Lower leg skin (tissue), 4 donors: ENCODE measurements at places on chromosomes 5 and 9. TPM values are rescaled to one million over a fixed set of nuclear protein-coding genes. Genes with fewer than 3 reads are reported as not detected.

Gene CD180
- total RNA-seq, result 0.42 TPM

DNA sequence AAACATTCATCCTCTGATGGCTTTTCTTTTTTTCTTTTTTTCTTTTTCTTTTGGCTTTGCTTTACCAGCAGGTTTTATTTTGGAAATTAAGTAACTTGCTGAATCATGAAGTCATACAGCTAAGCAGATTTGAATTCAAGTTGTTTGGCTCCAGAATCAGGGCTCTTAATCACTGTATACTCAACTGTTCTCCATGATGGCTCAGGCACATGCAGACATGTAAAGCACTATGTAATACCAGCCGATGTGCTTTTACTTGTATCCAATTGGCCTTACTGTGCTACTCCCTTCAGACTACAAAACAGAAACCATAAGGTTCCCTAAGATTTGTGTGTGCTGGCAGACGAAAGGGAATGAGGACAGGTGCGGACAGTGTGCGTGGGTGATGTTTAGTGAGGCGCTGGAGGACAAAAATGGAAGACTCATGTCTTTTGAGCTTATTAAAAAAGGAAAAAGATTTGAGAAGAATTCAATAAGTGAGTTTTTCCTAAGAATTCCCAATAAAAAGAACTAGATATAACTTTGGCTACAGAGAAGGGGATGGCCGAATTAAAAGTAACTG is 44.7 kb upstream of the OTP start:
- no peak for DNase-seq

DNA sequence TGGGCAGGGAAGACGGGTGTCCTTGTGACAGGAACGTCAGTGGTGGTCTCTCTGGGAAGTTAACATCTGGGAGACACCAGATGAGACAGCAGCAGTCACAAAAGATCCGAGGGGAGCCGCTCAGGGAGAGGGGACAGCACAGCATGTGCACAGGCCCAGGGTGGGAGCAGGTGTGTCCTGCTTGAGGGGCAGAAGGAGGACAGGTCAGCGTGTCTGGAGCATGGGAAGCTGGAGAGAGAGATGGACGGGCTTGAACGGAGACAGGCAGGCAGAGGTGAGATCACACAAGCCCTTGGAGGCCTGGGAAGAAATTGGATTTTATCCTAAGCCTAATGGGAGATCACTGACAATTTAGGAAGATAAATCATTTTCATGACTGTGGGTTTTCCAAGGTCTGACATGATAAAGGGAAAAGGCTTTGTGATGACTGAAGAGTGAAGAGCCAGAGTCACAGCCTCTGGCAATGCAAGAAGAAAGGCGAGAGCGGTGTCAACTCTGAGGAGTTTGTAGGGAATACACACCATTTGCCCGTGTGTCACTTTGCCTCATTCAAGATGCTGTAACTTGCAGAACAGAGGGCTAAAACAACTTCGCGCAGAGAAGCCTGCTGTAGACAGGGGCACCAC is 88.3 kb downstream of the FSTL4 start:
- DNase-seq, result no peak

GRCh38 chr9:83537331-83538171 is 650 bp downstream of the FRMD3 start:
- no peak for DNase-seq

Gene GKAP1
- total RNA-seq, result 1.8 TPM

GRCh38 chr5:126235628-126236027 is 187.6 kb upstream of the GRAMD2B start:
- no peak for DNase-seq

DNA sequence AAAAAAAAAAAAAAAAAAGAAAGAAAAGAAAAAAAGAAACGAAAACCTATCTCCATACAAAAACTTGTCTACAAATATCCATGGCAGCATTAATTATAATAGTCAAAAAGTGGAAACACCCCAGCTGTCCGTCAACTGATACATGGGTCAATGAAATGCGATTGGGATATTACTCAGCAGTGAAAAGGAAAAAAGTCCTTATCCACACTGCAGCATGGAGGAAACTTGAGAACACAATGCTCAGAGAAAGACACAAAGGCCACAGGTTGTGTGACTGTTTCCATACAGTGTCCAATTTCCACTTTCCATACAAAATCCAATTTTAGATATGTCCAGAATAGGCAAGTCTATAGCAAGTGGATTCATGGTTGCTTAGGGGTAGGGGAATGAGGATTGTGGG is 24.3 kb upstream of the NCS1 start:
- DNase-seq, result no peak

DNA sequence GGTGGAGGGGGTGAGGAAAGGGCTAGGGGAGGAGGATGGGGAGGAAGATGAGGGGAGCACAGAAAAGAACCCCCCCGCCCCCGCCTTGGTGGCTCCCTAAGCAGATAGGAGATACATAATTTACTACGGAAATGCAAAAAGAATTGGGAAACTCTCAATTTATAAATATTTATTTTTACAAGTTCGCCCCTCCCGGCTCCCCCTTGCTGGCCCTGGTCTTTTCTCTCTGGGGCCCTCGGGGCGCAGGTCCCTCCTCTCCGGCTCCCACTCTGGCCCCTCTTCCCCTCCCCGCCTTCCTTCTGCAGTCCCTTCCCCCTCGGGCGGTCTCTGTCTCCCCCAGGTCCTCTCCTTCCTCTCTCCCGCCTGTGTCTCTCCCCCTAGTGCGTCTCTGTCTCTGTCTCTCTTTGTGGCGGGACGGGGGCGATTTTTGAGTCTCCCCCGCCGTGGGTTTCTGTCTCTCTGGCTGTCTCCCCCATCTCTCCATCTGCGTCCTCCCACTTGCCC is 173.6 kb upstream of the IER5L start:
- DNase-seq, result no peak
